Tibial nerve (tissue), 4 donors: ENCODE measurements at places on chromosomes 5 and 9.

DNA sequence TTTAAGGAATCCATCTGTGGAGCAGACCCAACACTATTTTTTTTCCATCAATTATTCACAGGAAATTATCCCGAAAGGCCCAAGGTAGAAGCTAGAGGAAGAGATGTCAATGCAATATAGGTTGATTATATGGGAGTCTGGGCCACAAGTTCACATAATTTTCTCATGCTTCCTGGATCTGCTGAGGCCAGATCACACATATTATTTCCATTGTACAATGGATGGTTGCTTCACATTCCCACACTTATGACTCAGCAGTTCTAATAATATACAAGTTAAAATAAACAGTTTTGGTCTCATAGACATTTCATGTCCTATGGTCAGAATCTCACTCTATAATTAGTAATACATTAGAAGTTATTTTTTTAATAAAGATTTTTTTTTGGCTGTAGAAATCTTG, 66.0 kb upstream of the PTPRD start:
- DNase-seq, result no peak

- DNase-seq, result no peak
Observed at GRCh38 chr5:68734781-68735180, 359.0 kb upstream of the SLC30A5 start.

GRCh38 chr9:107874591-107875369, 385.2 kb upstream of the KLF4 start:
- no peak for DNase-seq

- no peak for DNase-seq
Observed at GRCh38 chr5:141725891-141726290, 43.9 kb upstream of the ARAP3 start.

DNA sequence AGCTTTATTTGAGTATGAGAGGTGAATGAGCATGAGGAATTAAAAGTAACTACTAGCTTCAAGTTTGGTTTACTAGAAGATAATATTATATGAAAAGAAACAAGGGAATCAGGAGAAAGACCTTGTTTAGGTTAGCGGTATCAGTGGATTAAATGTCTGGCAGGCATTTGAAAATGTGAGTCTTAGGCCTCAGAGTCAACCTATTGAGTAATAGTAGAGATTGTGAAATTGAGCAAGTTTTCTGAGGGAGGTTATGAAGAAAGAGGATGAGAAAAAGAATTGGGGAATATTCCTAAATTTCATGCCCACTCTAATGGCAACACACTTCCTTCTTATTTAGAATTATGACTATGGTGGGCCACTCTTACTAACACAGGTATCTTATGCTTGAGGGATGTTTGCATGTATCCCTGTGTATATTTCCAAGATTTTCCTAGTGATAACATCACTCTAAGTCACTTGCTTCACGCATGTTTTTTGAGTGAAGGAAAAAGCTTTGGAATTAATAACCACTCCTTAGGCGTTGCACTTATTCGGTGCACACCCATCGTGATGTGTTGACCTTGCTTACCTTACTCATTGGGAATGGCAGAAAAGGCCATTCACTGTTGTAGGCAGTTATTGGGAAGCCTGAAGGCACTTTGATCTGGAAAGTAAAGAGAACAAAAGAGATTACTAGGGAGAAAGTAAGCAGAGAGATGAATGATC, 8.2 kb upstream of the ELL2 start:
- no peak for DNase-seq

DNA sequence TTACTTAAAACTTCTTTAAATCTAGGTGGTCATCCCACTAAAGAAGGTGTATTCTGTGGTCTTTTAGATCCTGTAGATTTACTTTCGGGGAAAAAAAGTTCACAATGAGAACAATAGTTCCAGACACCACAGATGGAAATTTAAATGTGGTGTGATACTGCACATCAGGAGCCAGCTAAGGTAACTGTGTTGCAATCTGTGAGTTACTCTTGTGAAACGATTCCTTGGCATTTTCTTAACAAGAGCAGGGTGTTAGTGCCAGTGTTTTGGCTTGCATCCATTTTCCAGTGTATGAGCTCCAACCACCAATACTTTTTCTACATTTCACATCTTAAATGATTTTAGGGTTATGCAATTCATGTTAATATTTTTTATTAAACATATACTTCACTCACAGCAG, 674.5 kb downstream of the CETN3 start:
- no peak for DNase-seq

DNA sequence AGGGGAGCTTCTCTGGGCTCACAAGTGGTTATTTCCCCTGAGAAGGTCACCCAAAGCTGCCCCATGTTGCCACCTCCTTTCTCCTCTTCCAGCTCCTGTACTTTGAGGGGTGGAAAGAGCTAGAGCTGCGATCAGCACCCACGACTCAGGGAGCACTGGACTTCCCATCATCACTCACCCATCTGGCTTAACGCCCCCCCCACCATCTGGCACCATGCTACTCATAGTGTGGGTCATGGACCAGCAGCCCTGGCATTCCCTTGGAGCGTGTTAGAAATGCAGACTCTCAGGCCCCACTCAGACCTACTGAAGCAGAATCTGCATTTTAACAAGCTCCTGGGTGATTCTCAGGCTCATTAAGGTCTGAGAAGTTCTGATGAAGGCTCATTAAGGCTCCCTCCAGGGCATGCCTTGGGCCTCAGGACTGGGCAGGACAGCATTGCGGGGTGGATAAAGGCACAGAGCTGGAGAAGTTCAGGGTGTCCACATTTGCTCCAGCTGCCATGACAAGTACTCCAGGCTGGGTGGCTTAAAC, 67.3 kb downstream of the GALNT12 start:
- no peak for DNase-seq

GRCh38 chr5:149172261-149172660, 31.0 kb downstream of the ABLIM3 start:
- DNase-seq, result no peak

- no peak for DNase-seq
Observed at GRCh38 chr5:180669661-180670060, 20.3 kb upstream of the FLT4 start.

DNA sequence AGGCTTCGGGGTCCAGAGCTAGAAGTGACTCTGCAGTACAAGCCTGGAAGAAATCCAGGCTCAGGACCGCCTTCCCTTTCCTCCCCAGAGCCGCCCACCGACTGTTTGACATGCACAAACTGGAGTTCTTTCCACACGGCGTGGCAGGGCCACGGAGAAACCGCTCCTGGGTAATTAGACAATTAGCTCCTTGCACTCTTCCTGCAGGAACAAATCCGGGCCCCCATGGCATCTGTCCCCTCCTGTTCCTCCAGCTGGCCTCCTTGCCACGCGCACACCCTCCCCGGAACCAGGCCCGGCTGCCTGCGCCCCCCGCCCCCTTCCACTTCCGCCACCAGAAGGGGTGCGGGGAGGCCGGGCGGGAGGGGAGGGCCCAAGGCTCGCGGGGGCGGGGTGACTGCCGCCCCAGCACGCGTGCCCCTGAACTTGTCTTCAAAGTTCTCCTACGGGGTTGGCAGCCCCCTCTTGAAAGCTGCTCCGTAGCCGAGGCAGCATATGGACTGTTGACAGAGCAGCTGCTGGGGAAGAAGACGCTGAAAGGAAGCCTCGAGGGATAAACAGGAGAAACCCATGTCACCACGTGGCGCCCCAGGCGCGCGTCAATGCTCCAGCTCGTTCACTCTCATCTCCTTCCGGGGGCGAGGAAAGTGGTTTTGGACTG, 74.3 kb downstream of the SEC61B start:
- no peak for DNase-seq

DNA sequence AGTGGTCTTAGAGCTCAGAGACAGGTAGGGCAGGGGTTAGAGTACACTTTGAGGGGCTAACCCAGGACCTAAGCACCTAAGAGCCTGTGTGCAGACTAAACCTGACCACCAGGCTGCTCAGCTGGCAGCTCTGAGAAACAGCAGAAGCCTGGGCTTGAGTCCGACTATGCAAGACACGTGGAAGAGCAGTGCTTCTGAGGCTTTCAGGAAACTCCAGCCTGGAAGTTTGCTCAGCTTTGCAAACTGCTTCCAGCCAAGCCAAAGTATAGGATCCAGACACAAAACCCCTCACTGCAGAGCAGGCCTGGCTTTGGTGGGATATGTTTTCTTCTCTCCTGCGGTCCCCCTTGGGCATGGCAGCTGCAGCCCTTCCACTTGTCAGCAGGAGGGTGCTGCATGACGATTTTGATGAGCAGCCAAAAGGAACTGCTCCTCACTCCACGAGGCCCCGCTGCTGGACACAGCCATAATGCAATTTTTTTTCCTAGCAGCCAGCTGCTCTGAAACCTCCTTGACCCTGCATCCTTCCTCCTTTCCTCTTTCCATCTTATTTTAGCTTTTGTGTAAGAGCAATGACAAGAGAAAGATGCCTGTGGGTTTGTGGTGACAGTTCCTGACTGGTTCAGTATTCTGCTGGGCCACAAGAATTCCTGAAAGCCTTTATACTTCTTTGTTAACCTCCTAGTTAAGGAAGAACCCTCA, 123.1 kb downstream of the LIFR start:
- DNase-seq, result no peak

DNA sequence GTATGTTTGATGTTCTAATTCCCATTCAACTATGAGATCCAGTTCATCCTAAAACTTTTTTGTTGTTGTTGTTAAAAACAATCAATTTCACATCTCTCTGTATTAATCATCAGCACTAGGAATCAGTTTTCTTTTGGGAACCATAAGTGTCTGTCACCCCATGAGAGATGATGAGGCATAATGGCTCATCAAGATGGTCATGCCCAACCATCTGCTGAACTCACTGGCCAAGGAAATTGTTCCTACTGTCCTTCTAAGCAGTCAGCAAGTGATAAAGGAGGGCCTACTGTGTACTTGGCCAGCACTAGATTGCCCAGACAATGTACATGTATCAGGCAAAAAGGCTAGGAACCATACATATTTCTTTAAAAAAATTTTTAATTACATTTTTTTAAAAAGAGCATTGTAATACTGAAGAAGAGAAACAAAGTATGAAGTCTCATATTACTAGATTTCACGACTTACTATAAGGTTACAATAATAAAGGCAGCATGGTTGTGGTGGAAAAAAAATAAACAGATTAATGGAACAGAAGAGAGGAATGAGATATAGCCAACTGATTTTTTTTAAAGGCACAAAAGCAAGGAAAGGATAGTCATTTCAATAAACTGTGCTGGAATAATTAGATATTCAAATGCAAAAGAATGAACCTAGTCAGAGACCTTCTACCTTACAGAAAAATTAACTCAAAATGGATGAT, 458.3 kb downstream of the SPOCK1 start:
- DNase-seq, result no peak

DNA sequence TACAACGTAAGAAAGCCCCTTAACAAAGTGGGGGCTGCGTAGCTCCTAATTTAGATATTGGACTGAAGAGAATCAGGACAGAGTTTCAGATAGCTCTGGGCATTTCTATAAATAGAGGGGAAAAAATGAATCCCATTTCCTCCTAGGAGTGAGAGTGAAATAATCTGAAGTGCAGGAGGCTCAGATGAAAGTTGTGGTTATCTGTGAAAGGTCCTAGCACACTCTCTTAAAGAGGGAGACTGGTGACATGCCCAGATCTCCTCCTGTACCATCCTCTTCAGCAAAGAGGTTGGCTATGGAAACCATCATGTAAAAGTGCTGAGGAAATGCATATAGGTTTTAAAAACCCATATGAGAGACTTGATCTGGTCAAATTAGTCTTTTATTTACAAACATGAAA, 143.4 kb downstream of the GABRB2 start:
- no peak for DNase-seq

GRCh38 chr9:76516871-76517270, 57.9 kb downstream of the GCNT1 start:
- DNase-seq, result no peak

DNA sequence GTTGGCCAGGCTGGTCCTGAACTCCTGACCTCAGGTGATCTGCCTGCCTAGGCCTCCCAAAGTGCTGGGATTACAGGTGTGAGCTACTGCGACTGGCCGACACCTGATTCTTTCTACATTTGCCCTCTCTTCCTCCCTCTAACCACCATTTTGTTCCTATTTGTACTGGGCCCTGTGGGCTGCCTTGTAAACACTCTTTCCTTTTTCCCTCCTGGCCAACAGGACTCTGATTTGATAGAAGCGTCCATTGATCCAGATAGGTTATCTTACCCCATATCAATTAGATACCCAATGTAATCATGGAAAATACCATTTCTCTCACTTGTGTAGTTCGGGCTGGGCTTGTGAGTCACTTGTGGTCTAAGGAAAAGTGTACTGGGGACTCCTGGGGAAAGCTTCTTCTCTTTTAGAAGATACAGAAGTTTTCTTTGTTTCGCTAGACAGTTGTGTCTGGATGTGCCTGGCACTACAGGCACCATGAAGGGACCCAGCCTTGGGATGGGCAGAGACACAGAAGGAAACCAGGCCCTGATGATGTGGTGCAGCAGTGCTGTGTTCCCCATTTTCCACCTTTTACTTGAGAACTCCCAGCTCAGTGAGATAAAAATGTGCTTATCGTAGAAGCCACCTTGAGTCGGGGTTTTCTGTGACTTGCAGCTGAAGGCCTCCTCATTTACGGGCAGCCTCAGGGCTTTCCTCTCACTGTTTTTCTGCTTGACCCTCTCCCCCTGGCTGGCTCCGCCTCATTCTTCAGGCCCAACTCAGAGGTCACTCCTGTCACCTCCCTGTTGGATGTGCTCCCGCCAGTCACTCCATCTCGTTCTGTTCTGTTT, 32.8 kb upstream of the CPEB4 start:
- no peak for DNase-seq

GRCh38 chr5:86679529-86679928, 61.8 kb downstream of the COX7C start:
- DNase-seq, result peak; percentile 52

GRCh38 chr9:93670208-93671019, 94.0 kb downstream of the PHF2 start:
- DNase-seq, result peak; percentile 4

- no peak for DNase-seq
Observed at GRCh38 chr5:98602534-98603112, 170.8 kb upstream of the RGMB start.
